ENCODE measurements at places on chromosomes 12 and 14.

GRCh38 chr12:6226679-6227051 lies 26.5 kb downstream of the CD9 start:
- DNase-seq = no peak

- DNase-seq = no peak
Measured at GRCh38 chr14:76950055-76951020, 78.2 kb downstream of the IRF2BPL start.

DNA sequence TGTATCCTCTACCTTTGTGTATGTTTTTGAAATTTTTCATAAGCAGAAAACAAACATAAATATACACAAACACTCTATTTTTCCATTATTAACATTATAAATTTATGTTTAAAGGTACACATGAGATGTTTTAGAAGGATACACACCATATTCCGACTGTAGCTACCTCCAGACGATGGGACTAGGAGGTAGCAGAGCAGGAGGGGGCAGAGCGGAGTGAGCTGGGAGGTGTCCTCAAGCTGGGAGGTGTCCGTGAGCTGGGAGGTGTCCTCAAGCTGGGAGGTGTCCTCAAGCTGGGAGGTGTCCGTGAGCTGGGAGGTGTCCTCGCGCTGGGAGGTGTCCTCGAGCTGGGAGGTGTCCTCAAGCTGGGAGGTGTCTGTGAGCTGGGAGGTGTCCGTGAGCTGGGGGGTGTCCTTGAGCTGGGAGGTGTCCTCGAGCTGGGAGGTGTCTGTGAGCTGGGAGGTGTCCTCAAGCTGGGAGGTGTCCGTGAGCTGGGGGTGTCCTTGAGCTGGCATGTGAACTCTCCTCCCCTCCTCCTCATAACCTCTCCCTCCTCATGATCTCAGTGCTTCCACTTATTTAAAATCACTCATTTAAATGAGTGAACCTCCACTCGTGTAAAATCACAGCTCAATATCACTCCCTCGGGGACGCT lies 346.9 kb upstream of the SFSWAP start:
- DNase-seq = no peak

GRCh38 chr14:54686219-54686870 lies 119.4 kb downstream of the SAMD4A start:
- DNase-seq = peak; percentile 41

DNA sequence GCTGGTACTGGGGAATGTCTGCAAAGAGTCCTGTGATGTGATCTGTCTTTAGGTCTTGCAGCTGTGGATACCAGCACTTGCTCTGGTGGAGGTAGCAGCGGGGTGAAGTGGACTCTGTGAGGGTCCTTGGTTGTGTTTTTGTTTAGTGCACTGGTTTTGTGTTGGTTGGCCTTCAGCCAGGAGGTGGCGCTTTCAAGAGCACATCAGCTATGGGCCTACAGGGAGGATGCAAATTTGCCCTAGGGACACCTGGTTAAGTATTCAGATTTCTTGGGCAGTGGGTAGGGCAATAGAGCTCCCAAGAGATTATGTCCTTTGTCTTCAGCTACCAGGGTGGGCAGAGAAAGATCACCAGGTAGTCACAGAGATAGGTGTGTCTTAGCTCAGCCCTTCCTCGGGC lies 63.8 kb downstream of the PTGER2 start:
- no peak for DNase-seq

- no peak for DNase-seq
Measured at GRCh38 chr12:50665170-50665569, 98.7 kb upstream of the ATF1 start.

DNA sequence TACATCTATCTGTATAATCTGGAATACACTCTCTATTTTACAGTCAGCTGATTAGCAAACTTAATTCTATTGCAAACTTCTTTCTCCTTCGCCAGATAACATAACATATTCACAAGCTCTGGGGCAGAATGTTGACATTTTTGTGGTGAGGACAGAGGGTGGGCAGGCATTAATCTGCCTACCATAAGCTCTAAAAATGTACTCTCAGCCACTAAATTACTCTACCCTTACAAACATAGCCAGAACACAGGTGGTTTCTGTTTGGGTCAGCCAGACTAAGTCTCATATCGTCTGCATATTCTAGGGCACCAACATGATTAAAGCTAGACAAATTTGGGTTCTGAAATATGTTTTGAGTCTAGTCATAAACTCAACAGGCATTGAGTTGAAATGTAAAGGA lies 90.1 kb downstream of the SLC6A15 start:
- no peak for DNase-seq

- peak; percentile 63 for DNase-seq
Measured at GRCh38 chr12:34218193-34219045, 196.1 kb downstream of the ALG10 start.

DNA sequence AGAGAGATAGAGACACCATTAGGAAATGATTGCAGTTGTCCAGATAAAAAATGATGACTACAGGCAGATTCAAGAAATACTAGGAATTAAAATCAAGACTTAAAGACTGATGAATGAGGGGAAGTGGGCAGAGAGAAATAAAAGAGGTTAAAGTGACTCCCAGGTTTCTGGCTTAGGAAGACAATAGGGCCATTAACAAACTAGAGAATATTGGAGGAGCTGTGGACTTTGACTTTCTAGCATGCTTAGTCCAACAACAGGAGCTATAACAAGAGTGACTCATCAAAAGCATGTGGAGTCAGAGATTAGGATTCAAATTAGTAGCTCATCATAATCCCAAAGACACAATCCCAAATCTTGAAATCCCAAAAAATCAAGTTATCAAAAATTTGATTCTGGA lies 101.5 kb downstream of the BMP4 start:
- DNase-seq = no peak

DNA sequence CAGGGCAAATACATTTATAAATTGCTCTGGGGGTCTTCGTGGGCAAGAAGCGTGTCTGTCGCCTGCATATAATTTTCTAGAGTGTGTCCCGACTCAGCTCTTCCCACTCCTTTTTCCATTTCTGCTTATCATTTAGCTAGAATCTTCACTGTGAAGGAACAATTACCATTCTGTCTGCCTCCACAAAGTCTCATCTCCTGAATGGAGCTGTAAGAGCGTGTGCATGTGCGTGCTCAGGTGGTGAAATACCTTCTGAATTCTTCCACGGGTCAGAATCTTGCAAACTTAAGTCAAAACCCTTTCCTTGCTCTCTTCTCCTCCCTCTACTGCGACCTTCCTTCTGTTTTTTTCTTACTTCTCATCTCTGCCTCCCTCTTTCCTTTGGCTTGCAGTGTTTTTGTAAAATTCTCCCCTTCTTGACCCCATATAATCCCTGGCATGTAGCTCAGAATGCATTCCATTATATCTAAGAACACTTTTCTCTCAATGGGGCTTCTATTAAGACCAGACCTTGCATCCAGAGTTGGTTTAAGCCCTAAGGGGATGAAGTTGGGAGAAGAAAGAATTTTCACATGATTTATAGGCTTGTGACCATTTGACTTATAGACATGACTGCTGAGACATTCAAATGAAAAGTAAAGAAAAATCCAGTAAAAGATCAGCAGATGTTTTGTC lies 25.0 kb upstream of the GSG1 start:
- DNase-seq = no peak

GRCh38 chr12:69129017-69129416 lies 110.4 kb upstream of the CPSF6 start:
- no peak for DNase-seq

DNA sequence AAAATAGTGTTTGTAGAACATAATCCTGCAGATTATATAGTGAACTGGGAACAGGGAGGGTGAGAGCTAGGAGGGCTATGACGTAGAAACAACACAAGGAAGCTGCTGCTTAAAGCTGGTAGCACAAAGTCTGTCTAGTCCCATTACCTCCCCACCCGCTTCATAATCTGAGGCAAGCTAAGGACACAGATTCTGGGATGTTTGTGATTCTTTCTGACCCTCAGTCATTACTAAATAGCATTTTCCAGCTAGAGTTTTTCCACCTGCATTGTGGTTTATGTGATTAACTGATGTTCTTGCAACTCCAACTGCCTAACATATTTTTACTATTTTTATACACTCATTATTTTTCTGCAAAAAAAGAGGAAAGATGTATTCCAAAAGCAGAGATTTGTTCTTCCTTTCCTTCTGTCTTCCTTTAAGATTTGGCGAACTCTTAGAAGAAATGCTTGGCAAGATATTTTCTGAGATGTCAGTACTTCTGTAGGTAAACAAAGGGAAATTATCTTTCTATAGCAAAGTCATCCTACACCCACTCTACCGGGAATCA lies 293.2 kb upstream of the FAR2 start:
- DNase-seq = no peak

GRCh38 chr14:23335623-23336022 lies 14.4 kb downstream of the PABPN1 start:
- DNase-seq = no peak

GRCh38 chr14:92568621-92569479 lies 55.3 kb downstream of the RIN3 start:
- DNase-seq = no peak

- DNase-seq = no peak
Measured at GRCh38 chr12:8455727-8456360, at the start of gene CLEC6A. CLEC6A (plus strand) TSS chr12:8455962; CDS start chr12:8456112, 150 bp downstream.

DNA sequence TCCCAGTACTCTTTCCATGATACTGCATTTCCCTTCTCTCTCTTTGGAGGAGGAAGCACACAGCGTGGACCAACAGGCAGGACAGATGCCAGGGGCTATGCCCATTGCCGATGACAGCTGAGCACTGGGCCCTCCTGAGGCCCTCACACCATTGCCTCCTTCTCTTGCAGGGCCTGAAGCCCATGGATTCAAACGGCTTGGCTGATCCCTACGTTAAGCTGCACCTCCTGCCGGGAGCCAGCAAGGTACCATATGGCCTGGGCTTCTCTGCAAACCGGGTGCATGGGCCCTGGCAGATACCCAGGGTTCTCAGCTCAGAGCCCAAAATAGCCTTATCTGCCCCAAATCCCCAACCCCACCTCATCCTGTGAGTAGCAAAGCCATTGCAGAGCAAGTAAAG lies 25.2 kb upstream of the OAS1 start:
- no peak for DNase-seq

- DNase-seq = no peak
Measured at GRCh38 chr14:83196236-83196635, 1662.6 kb upstream of the SEL1L start.

GRCh38 chr12:93042283-93042682 lies 113.2 kb upstream of the EEA1 start:
- DNase-seq = no peak

DNA sequence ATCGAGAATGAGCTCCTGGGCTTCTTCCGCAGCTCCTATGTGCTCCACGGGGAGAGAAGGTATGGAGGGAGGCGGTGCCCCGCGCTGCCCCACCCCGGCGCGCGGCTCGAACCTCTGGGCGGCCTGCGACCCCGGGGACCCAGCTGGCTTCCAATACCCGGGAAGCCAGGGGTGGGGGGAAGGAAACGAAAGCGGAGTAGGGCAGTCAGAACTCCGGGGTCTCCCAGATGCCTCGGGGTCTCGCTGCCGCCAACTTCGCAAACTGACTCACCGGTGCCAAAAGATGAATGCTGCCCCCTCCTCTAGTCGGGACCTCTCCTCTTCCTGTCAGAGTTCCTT lies 1.3 kb downstream of the TRHDE start:
- DNase-seq = no peak

DNA sequence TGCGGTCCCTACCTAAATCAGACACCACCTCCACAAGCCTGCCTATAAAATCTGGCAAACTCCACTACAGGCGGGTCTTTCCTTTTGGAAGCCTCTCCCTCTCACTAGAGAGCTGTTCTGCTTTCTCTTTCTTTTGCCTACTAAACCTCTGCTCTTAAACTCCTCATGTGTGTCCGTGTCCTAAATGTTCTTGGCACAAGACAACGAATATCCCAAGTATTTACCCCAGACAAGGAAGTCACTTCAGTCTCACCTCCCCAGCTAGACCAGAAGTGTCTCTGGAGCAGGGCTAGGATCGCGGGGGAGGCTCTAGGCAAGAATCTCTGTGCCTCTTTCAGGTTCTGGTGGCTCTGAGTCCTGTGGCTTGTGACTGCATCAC lies 37.2 kb upstream of the FICD start:
- DNase-seq = no peak

DNA sequence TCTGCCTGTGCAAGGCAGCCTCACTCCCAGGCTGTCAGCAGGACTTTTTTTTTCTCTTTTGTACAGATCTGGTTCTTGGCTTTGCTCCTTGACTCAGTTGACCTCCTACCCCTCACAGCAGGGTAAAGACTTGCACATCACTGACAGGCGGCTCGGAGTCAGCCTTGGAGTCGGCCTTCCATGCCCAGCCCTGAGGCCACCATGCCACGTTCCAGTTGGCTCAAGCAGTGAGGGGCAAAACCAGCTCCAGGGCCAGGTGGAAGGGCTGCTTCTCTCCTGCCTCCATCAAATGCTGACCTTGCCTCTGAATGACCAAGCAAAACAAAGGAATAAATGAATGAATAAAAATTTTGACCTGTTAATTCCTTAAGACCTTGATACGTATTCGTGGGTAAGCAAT lies 27.6 kb downstream of the JAG2 start:
- DNase-seq = no peak

- no peak for DNase-seq
Measured at GRCh38 chr14:105307052-105307727, 6.4 kb upstream of the BRF1 start.

DNA sequence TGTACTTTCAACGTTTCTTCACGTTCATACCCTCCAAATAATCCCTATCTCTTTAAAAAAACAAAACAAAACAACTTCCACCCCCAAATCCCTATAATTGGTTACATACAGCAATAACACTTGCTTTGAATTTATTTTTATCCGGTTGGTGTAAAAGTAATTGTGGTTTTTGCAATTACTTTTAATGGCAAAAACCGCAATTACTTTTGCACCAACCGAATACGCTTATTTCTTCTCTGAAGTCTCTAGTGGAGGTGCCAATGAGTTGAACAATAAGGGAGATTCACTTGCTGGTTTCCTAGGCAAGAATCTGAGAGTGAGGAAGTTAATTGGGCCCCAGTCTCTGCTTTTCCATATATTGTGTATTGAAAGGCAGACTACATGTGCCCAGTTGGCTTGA lies 133.3 kb downstream of the DACT1 start:
- no peak for DNase-seq

DNA sequence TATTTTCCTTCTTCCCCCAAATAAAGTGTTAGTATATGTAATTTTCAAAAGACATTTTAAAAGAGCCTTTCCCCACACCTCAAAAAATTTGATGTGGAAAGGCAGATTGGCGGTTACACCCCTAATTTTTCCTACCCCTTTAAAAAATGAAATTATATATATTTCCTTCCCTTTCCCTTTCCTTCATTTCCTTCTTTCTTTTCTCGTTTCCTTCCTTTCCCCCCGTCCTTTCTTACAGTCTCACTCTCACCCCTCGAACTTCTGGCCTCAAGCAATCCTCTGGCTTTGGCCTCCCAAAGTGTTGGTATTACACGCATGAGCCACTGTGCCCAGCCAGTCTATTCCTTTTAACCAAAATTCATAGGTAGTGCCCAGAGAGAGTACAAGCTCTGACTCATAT lies 4.2 kb upstream of the UNC119B start:
- DNase-seq = no peak

GRCh38 chr14:23286020-23286901 lies at the start of gene HOMEZ:
HOMEZ (minus strand) TSS chr14:23286132; CDS start chr14:23285952, 180 bp downstream.
- peak; percentile 90 for DNase-seq

DNA sequence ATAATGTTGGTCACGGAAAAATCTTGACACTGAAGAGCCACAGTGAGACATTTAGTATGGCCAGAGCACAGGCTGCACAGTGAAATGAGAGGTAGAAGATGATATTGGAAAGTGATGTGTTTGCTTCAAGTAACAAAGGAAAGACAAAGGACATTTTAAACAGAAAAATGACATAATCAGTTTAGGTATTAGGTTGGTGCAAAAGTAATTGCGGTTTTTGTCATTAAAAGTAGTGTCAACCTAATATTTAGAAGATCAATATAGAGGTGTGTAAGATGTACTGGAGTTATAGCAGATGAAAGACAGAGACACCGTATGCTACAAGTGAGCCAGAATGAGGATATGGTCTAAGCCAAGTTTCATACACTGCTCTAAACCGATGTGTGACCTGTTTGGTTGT lies 253.0 kb upstream of the PPFIA2 start:
- DNase-seq = no peak
